Liver (tissue), 10 donors: ENCODE measurements at places on chromosomes 5 and 9. TPM values are rescaled to one million over a fixed set of nuclear protein-coding genes. Genes with fewer than 3 reads are reported as not detected.

DNA sequence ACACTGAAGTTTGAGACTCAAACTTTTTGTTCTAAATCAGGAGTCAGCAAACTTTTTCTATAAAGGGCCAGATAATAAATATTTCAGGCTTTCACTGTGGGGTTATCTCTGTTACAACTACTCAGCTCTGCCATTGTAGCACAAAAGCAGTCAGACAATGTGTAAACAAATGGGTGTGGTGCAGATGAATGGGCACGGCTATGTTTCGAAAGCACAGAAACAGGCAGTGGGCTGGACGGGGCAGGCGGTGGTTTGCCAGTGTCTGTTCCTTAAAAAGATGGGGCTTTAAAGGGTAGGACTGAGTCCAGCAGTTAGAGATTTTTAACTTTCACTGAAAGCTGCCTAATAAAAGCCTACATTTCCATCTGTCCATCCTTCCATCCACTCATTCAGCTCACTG is 48.9 kb downstream of the PFDN1 start:
- H3K27me3 ChIP-seq, result no peaks in the 10 kb centered on the region
- no peak overlapping the region for H3K4me3 ChIP-seq
- no peak overlapping the region for H3K27ac ChIP-seq
- H3K4me1 ChIP-seq, result no peaks in the 10 kb centered on the region

DNA sequence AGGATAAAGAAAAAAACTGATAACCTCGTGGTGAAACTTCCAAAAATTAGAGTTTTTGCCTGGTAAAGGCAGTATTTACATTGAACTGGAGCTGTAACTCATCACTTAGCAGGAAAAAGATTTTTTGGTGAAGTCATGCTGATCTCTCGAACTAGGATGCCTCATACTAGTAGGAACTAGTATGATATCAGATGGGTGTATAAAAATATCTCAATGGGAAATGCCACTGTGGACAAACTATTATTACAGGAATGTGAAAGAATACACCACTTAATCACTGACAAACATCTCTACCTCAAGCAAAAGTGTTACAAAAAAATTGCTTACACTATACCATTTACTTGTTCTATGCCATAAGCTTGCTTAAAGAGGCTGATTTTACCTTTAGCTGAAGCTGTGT is 28.4 kb downstream of the RFX3 start:
- H3K36me3 ChIP-seq, result no peaks in the 10 kb centered on the region
- H3K27ac ChIP-seq, result no peak overlapping the region
- no peak overlapping the region for H3K4me3 ChIP-seq
- H3K4me1 ChIP-seq, result no peaks in the 10 kb centered on the region
- no peak for DNase-seq

DNA sequence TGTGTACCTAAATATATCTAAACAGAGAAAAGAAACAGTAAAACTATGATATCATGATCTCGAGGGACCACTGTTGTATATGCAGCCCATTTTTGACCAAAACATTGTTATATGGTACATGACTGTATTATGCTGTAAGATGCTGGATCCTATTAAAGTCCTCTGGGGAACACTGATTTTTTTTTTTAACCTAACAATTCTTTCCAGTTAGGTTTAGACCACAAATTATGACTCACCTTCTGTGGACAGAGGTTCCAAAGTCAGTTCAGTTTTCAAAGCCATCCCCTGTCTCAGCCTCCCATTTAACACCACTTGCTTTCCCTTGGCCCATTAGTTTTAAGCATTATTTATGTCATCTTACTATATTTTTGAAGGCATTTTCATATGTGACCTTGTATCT is 27.1 kb downstream of the TRMO start:
- H3K27ac ChIP-seq, result no peak overlapping the region
- H3K36me3 ChIP-seq, result no peaks in the 10 kb centered on the region
- no peak overlapping the region for H3K4me3 ChIP-seq
- DNase-seq, result no peak
- H3K27me3 ChIP-seq, result no peaks in the 10 kb centered on the region
- H3K4me1 ChIP-seq, result no peaks in the 10 kb centered on the region

DNA sequence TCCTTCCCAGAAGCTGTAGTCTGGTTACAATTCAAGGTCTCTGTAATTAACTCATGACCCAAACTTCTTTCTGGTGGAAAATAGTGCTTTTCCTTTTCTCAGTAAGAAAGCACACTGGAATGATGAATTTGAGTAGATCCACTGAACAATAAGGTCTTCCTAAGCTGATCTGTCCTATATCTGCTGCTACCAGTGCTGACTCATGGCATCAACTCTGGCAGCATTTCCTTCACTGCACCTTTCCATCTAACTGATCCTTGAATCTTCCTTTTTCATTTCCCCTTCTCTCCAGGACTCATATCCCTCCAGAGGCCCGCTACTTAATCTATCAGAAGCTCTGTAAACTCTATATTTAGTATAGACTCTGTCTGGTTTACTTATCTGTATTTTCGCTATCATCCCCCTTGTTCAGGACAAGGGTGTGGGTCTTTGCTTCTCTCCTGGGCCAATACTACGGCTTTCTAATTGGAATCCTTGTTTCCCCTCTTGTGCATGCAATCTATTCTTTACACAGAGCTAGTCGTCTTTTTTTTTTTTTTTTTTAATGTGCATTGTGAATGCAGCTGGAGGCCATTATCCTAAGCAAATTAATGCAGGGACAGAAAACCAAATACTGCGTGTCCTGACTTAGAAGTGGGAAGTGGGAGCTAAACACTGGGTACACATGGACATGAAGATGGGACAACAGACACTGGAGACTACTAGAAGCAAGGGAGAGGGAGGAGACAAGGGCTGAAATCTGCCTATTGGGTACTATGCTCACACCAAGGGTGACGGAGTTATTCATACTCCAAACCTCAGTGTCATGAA is 192.2 kb upstream of the RPS23 start:
- DNase-seq, result no peak
- H3K4me1 ChIP-seq, result no peaks in the 10 kb centered on the region

DNA sequence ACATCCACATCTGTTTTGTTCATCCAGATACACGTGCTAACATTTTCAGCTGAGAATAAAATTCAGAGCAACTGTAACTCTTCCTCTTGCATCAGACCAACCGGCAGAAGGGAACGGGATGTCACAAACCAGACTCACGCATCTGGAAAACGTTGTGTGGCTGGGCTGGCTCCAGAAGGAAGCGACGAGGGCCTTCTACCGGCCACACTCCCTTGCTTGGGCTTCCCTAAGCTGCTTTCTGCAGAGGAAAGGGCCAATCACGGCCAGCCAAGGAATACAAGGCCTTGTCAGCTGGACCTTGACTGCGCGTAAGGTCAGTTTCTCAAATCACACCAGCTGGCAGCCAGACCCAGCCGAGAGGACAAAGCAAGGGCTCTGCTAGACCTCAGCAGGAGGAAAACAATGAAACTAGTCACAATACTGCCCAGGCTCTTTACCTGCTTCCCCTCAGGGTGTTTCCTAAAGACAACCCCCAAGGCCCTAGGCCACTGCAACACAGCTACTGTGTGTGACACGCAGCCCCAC is 106.1 kb downstream of the THBS4 start:
- no peaks in the 10 kb centered on the region for H3K4me1 ChIP-seq
- no peak overlapping the region for H3K4me3 ChIP-seq
- peaks cover 8% of the 10 kb centered on the region for H3K36me3 ChIP-seq
- H3K27me3 ChIP-seq, result no peaks in the 10 kb centered on the region

IGFBPL1 gene
- 0.08 TPM for total RNA-seq
